MCF 10A (cell line): ENCODE measurements at places on chromosomes 7 and 10. TPM values are rescaled to one million over a fixed set of nuclear protein-coding genes. Genes with fewer than 3 reads are reported as not detected.

DNA sequence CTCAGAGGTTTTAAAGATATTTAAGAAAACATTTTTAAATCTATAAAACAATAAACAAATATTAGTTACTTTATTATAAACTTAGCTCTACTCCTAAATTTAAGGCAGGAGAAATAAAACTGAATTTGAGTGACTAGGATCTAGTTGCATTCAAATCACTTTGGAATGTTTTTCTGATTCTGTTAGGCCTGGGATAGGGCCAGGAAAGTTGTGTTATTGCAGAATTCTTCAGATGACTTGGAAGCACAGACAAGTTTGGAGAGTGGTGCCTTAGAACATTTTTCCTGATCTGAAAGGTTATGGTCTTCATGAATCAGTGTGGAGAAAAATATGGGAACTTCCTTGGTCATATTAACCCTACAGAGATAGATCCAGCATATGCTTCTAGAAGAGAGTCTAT lies 15.6 kb upstream of the SLC25A13 start:
- no peak for DNase-seq

DNA sequence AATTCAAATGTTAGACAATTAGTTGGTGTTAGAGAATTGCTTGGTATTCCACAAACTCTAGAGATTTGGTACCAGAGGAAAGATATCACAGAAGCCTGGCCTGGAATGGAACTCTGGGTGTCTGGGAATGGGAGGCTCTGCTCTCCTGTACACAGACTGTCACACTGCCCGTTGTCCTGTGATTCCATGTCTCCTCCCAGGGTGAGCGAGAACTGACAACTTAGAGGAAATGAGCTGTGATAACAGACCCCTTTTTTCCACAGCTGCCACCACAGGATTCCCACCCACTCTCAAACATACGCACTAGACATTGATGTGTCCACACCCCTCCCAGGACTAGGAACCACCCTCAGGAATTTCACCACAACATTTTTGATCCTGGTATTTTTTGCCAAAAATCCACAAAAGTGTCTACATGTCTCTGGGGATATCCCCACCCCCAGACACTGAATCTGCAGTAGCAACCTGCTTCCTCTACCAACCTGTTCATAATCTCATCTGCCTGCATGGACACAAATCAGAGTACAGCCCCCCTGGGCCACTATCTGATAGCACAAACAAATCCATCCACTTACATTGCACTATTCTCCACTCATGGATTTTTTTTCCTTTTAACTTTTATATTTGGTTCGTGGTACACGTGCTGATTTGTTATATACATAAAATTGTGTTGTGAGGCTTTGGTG lies 4.7 kb downstream of the ZNF273 start:
- DNase-seq, result no peak

DNA sequence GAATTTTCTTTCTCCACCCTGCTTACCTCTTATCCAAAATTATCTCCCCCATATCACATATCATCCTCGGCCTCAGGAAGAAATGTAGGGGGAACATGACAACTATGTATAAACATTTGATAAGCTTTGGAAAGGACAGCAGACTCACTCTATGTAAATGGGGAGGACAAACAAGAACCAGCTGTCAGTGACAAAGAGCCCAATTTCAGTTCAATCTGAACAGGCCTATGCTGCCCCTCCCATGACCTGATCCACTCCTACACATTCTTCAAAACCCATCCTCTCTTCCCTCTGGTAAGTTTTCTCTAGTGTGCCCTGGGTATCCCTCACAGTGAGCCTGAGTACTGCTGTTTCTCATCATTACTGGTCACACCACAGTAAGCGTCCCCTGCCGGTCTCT lies 20.8 kb downstream of the FZD9 start:
- no peak for DNase-seq

DNA sequence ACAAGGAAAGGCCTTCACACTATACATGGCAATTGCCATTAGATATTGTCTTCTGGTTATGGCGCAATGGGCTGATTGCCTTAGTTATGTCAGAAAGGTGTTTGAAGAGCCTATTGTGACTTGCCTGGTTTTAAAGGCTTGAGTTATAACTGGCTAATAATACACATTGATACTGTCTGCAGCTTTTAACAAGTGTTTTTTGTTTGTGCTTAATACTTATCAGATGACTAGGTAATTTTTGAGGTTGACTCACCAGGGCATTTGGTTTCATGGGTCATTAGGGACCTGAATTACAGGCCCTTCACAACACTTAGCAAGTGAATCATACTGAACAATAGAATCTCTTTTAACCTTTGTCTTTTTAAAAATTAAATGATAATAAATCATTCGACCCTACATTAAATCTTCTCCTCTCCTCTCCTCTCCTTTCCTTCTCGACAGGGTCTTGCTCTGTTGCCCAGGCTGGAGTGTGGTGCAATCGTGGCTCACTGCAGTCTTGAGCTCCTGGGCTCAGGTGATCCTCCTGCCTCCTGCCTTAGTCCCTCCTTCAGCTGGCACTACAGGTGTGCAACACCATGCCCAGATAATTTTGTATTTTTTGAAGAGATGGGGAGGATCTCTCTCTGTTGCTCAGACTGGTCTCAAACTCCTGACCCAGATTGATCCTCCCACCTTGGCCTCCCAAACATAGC lies 196.3 kb downstream of the JCAD start:
- peak; percentile 56 for DNase-seq

- DNase-seq, result peak; percentile 89
Measured at GRCh38 chr10:107971973-107972372, 807.5 kb upstream of the SORCS1 start.

DNA sequence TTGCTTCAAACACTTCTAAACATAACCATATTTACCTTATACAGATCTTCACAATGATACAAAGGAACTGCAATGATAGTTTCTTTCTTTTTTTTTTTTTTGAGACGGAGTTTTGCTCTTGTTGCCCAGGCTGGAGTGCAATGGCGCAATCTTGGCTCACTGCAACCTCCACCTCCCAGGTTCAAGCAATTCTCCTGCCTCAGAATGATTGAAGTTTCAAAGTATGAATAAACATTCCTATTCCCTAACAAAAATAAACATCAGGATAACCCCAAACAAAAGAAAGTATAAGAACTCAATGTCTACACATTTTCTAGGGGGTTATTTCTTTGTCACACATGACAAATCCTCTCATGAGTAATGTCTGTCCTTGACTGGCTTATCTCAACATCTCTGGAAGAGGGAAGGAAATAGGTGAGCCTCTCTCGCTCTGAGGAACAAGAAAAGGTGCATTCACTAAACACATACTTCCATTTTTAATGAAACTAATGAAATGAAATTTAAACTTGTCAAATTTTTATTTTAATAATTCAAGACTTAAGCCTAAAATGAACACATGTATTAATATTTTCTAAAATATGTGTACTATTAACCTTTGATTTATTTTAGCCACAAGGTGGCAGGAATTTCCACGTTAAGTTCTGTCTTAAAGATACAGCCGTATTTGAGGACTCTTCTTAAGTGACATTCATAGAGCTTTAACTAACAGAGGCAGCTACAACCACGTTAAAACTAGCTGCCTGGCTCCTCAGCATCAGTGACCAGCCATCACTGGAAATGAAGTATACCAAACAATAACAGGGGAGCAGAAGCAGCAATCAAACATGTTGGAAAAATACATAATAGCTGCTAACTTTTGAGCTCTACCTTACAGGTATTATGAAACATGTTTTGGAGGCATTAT lies 58.3 kb downstream of the MALSU1 start:
- DNase-seq, result peak; percentile 74

GRCh38 chr10:62330213-62330612 lies 44.0 kb upstream of the ZNF365 start:
- DNase-seq, result no peak

DNA sequence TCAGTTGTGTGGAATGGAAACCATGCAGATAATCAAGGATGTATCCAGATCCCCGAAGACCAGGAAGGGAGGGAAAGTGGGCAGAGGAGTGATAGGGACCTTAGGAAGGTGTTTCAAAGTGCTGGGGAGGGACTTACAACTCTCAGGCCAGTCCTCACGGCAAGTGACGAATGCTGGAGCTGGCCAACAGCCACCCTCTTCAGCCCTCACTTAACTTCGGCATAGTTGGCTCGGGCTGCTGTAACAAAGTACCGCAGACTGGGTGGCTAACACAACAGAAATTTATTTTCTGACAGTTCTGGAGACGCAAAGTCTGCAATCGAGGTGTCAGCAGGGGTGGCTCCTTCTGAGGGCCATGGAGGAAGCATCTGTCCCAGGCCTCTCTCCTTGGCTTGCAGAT lies 265.9 kb upstream of the YAE1 start:
- DNase-seq, result no peak

- no peak for DNase-seq
Measured at GRCh38 chr7:13057462-13058200, 370.2 kb downstream of the ARL4A start.

DNA sequence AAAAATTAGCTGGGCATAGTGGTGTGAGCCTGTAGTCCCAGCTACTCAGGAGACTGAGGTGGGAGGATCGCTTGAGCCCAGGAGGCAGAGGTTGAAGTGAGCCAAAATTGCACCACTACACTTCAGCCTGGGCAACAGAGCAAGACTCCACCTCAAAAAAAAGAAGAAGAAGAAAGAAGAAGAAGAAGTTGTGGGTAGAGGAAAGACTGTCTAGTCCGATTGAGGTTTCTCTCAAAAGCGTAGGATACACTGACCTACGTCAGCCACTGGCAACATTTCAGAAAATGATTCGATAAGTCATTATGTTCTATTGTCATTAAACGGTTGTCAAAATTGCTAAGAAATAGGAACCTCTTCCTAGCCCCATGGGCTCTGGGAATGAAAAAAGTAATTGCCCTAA lies 22.3 kb upstream of the RHBDD2 start:
- no peak for DNase-seq

GRCh38 chr10:133248334-133248715 lies 10.7 kb downstream of the VENTX start:
- no peak for DNase-seq

- peak; percentile 58 for DNase-seq
Measured at GRCh38 chr10:20274571-20274970, 458.3 kb downstream of the PLXDC2 start.

DNA sequence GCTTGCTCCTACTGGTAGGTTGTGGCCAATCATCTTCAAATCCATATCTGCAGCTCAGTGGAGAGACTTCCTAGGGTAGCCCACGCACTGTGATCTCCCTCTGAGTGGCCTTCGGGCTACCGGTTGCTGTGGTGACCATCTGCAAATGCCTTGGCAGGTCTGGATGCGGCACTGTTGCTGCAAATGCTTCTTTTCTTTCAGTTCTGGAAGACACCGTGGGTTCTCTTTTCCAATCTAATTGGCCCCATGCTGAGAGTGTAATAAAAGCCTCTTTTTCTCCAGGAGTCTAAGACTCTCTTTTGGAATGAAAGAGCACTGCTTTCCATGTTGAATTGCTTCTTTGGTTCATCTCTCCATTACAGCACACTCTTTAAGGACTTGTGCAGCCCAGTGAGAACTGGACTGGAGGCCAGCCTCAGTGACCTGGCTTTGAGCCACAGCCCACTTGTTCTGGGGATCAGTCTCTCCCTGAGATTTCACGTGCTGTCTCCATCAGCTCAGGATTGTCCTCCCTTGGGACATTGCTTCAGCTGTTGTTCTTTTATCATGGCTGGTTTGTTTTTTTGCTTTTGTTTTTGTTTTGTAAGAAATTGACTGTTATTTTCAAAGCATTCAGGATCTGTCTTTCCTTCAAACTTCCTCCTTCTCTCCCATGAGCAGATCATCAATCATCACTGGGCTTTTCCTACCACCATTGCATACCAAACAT lies 286.6 kb downstream of the BMPER start:
- no peak for DNase-seq

- no peak for DNase-seq
Measured at GRCh38 chr10:77506517-77507200, 130.9 kb downstream of the KCNMA1 start.

GRCh38 chr7:104956753-104957450 lies 57.1 kb upstream of the KMT2E start:
- DNase-seq, result no peak

DNA sequence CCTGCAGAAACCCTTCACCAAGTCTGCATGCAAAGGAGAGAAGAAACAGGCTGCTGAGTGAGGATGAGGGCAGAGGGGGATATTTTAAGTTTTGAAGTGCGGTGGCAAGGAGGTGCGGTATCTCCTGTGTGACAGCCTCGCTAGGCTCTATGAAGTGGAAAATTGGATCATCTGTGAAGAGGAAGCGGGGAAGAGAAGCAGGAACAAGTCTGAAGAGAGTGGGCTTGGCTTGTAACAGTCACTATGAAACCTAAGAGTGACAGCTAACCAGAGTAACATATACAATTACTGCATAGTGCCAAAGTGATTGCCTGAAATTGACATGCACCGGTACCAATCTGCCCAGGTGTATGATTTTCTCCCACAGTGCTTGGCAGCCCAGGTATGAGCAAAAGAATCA lies 287.5 kb upstream of the KLF14 start:
- DNase-seq, result no peak

DNA sequence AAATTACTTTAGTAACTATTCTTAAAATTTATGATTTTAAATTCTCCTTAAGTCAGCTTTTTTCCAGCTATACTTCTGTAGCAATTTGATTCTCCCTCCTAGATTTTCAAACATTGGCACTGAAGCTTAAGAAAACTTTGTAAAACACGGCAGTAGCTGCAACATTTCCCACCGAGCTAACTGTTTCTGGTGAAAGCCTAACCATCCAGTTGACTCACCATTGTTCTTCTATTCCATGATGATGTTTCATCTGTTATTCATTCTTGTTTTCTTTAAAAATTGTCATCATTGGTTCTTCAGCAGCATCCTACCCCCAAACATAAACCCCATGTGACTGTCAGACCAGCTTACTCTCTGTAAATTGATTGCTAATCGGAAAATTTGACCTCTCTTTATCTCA lies 312.3 kb downstream of the DGKB start:
- DNase-seq, result no peak

DNA sequence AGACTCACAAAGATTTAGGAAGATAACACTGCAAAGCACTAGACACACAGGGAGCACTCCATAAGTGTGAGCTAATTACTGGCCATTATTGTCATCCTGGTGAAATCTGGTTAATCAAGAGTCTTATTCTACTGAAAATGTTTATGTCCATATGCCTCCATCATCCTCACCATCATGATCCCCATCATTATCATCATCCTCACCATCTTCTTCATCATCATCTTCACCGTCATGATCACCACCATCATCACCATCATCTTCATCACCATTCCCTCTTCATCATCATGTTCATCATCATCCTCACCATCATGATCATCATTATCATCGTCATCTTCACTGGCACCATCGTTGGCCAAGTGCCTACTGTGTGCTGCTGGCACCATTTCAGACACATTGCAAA lies 76.3 kb upstream of the CARD11 start:
- DNase-seq, result no peak

GRCh38 chr7:17009007-17009719 lies 127.4 kb upstream of the AGR3 start:
- peak; percentile 53 for DNase-seq

GRCh38 chr7:83504330-83504729 lies 144.6 kb downstream of the SEMA3E start:
- DNase-seq, result no peak

CCDC3 gene
- 0.10 TPM in 1 of 2 replicates, not detected in the other for total RNA-seq

ARHGEF35 gene
- 0.93 TPM in 1 of 2 replicates, not detected in the other for total RNA-seq

C10orf71 gene
- total RNA-seq, result not detected in 2 replicates

MYO3A gene
- not detected in 2 replicates for total RNA-seq

AKR1B15 gene
- total RNA-seq, result not detected in 2 replicates

SNX8 gene
- 31.0 and 31.2 TPM in 2 replicates for total RNA-seq

ACBD7 gene
- total RNA-seq, result 0.54 and 0.63 TPM in 2 replicates

NACAD gene
- not detected in 2 replicates for total RNA-seq

SLC16A12 gene
- total RNA-seq, result 0.09 and 0.10 TPM in 2 replicates

ARHGAP22 gene
- total RNA-seq, result 4.0 and 6.3 TPM in 2 replicates
